ENCODE measurements at places on chromosomes 6 and 20. TPM values are rescaled to one million over a fixed set of nuclear protein-coding genes. Genes with fewer than 3 reads are reported as not detected.

Gene HS3ST5
- 3.2 TPM for total RNA-seq

Gene SLC25A27
- 4.3 TPM for total RNA-seq

Gene CENPW
- 16.1 TPM for total RNA-seq

Gene SIRPD
- total RNA-seq = not detected

Gene SGK2
- 0.64 TPM for total RNA-seq

Gene LPA
- total RNA-seq = not detected

GRCh38 chr20:23995905-23996666, 7.5 kb upstream of the GGTLC1 start:
- DNase-seq = no peak
- H3K27ac ChIP-seq = no peak overlapping the region
- H3K4me1 ChIP-seq = no peaks in the 10 kb centered on the region
- no peak overlapping the region for H3K4me3 ChIP-seq
- H3K36me3 ChIP-seq = no peaks in the 10 kb centered on the region

DNA sequence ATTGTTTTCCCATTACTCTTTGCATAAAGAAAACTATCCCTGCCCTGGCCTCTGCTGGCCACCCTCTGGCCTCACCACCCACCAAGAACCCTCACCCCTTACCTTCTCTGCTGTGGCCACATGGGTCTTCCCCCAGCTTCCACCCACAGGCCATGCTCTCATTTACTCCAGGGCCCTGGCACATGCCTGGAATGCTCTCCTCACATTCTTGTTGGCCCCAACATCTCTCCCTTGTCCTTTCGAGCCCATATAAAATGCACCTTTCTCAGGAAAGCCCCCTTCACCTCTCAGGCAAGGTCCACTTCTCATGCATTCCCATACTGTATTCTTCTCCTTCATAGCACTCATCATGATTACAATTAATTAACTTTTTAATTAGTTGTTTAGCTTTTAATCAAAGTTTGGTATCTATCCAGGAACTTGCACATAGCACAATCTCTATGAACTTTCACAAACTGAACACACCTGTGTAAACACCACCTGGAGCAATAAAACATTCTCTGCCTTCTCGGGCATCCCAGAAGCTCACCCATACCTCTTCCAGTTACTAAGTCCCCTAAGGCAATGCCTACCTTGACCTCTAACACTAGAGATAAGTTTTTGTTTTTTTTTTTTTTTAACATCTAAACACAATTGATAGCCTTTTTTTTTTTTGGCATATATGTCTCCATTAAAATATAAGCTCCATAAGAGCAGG, 617.2 kb downstream of the PTPRT start:
- H3K4me1 ChIP-seq = no peaks in the 10 kb centered on the region
- H3K27me3 ChIP-seq = no peaks in the 10 kb centered on the region
- no peaks in the 10 kb centered on the region for H3K36me3 ChIP-seq
- no peak overlapping the region for H3K27ac ChIP-seq
- no peak for DNase-seq

GRCh38 chr6:19803331-19804204, 33.6 kb upstream of the ID4 start:
- peak; percentile 41 for DNase-seq
- no peaks in the 10 kb centered on the region for H3K36me3 ChIP-seq
- H3K27me3 ChIP-seq = no peaks in the 10 kb centered on the region
- peak overlapping the region; percentile 95 for H3K27ac ChIP-seq

DNA sequence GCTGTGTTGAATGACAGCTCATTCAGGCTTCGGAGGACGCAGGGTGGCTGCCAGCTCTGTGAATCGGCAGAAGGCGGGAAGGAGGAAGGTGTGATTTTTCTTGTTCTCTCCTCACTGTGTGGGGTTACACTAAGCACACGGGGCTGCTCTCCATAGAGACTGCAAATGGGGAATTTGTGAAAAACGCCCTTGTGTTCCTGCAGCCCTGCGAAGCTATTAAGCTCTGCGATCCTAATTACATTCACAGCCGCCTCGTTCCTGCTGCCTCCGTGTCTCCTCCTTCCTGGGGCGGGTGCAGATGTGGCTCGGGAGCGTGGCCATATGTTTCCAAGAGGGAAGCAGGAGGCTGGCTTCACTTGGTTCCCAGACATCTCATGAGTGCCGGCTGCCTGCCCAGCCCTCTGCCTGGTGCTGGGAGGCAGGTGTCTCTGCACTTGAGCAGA, 124.0 kb downstream of the TOX2 start:
- no peaks in the 10 kb centered on the region for H3K4me1 ChIP-seq
- DNase-seq = no peak
- no peak overlapping the region for H3K27ac ChIP-seq
- no peaks in the 10 kb centered on the region for H3K36me3 ChIP-seq
- peaks cover 4% of the 10 kb centered on the region for H3K27me3 ChIP-seq

- H3K4me3 ChIP-seq = no peak overlapping the region
- H3K36me3 ChIP-seq = no peaks in the 10 kb centered on the region
- no peak for DNase-seq
- no peaks in the 10 kb centered on the region for H3K27me3 ChIP-seq
- no peaks in the 10 kb centered on the region for H3K4me1 ChIP-seq
These were observed 48.9 kb downstream of the CDK5RAP1 start for GRCh38 chr20:33352258-33353012.

- H3K36me3 ChIP-seq = no peaks in the 10 kb centered on the region
- no peak overlapping the region for H3K4me3 ChIP-seq
- no peak overlapping the region for H3K27ac ChIP-seq
- no peak for DNase-seq
- peaks cover under 1% of the 10 kb centered on the region for H3K27me3 ChIP-seq
- H3K4me1 ChIP-seq = no peaks in the 10 kb centered on the region
These were observed 98.6 kb downstream of the RFX6 start for GRCh38 chr6:116975600-116975999.

GRCh38 chr20:63594043-63594561, 20.1 kb upstream of the HELZ2 start:
- peak overlapping the region; percentile 28 for H3K27ac ChIP-seq
- no peak overlapping the region for H3K4me3 ChIP-seq
- no peaks in the 10 kb centered on the region for H3K36me3 ChIP-seq
- DNase-seq = peak; percentile 57
- no peaks in the 10 kb centered on the region for H3K27me3 ChIP-seq
- peaks cover 7% of the 10 kb centered on the region for H3K4me1 ChIP-seq

Data from astrocyte (in vitro differentiated cells and primary cell).